ENCODE measurements at places on chromosomes 3 and 15. TPM values are rescaled to one million over a fixed set of nuclear protein-coding genes. Genes with fewer than 3 reads are reported as not detected.

PLSCR2 gene
- total RNA-seq, result not detected

PARP9 gene
- 70.8 TPM for total RNA-seq

C3orf20 gene
- 0.14 TPM for total RNA-seq

DNA sequence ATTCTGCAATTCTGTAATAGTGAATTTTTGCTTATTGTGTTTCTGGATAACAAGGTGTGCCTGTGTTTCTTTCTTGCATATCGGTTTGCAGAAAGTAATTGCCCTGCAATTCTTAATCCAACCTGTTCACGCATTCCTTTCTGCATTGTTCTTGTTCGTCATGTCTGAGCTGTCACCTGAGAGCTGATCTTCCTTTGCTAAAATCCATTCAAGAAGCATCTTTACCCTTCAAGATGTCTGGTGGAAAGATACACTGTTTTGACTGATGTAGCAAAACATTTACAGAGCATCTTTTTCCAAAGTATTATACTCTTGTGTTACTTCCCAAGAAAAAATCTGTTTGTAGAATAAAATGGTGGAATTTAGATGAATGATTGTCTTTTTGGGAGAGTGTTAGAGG, 159.0 kb upstream of the WNT5A start:
- DNase-seq, result no peak
- no peak overlapping the region for H3K27ac ChIP-seq
- no peaks in the 10 kb centered on the region for H3K4me1 ChIP-seq
- H3K36me3 ChIP-seq, result no peaks in the 10 kb centered on the region

DNA sequence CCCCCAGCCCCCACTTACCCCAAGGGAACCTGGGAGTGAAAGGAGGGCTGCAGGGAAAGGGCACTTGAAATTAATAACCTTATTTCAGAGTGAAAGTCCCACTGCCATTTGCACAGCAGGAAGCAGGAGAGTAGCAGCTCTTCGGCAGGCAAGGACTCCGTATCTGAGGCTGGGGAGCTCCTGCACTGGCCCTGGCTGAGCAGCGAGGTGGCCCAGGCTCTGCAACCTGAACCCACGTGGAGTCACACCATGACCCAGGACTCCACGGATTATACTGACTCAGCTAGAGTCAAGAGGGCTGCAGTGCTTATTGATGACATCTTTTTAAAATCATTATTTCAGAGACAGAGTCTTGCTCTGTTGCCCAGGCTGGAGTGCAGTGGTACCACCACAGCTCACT, 214.5 kb downstream of the XXYLT1 start:
- H3K36me3 ChIP-seq, result no peaks in the 10 kb centered on the region
- no peaks in the 10 kb centered on the region for H3K27me3 ChIP-seq
- no peak overlapping the region for H3K4me3 ChIP-seq
- H3K4me1 ChIP-seq, result no peaks in the 10 kb centered on the region
- no peak overlapping the region for H3K27ac ChIP-seq

DNA sequence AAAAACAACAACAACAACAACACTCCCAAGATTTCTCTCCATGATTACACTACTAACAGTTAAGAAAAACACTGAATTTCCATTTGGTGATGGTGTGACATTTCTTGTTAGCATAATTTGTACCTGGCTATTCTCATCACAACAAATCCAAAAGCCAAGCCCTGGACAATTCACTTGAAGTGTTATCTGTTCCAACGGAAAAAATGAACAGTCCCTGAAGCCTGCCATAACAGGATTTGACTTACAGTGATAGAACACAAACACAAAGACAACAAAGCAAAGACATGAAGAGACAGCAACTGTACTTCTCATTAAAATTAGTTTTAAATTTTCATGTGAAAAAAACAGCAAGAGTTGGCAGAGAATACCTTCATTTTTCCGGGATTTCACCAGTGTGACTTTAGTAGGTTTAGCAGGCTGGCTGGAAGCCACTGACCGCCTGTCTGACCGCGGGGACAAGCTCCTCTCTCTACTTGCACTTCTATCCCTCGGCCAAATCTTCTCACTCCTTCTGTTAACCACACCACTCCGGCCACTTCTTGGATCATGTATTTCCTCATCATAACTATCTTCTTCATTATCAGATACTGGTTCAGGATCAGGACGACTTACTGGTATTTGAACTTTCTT, 56.3 kb downstream of the TJP1 start:
- no peak for DNase-seq
- no peak overlapping the region for H3K4me3 ChIP-seq
- H3K27me3 ChIP-seq, result no peaks in the 10 kb centered on the region
- peaks cover 58% of the 10 kb centered on the region for H3K36me3 ChIP-seq

- no peak overlapping the region for H3K27ac ChIP-seq
- peak; percentile 64 for DNase-seq
- H3K27me3 ChIP-seq, result no peaks in the 10 kb centered on the region
- no peaks in the 10 kb centered on the region for H3K36me3 ChIP-seq
- H3K4me1 ChIP-seq, result no peaks in the 10 kb centered on the region
These were observed 296.8 kb downstream of the RORA start for GRCh38 chr15:60932051-60932915.

- H3K27ac ChIP-seq, result no peak overlapping the region
- H3K36me3 ChIP-seq, result no peaks in the 10 kb centered on the region
- no peaks in the 10 kb centered on the region for H3K4me1 ChIP-seq
These were observed 90.6 kb downstream of the CD200R1L start for GRCh38 chr3:112755845-112756613.

DNA sequence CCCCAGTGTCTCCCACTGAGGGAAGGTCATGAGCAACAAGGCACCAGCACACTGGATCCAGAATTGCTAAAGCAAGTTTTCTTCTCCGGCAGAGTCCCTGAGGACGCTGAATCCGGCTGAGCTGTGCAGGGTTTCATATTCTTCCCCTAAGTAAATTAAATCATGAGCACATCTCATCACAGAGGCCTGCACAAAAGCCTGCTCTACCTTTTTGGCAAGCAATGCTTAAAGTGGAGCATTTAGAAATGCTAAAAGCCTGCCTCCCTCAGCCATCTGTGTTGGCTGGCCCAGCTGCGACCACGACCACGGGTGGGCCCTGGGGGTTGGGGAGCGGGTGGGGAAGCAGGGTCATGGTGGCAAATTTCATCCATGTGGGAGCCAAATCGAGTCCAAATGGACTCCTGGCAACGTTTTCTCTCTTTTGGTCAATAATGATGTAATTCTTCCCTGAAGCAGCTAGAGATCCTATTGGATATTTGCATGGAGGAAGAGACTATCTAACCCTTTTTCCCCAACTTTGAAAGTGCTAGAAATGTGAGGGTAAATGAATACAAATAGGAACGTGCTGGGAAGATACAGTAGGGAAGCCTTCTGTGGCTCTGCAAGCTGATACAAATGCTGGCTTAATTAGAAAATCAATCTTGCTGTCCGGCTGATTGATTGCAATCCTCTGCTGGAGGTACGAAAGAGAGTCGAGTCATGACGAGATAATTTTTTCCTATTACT, 532.8 kb upstream of the TBL1XR1 start:
- DNase-seq, result no peak
- H3K4me3 ChIP-seq, result no peak overlapping the region
- H3K4me1 ChIP-seq, result peaks cover 14% of the 10 kb centered on the region
- peak overlapping the region; percentile 4 for H3K27ac ChIP-seq

- H3K27ac ChIP-seq, result no peak overlapping the region
- H3K4me1 ChIP-seq, result peaks cover 4% of the 10 kb centered on the region
- no peak overlapping the region for H3K4me3 ChIP-seq
- H3K27me3 ChIP-seq, result no peaks in the 10 kb centered on the region
These were observed 142.7 kb downstream of the GADL1 start for GRCh38 chr3:30751610-30752299.

- H3K36me3 ChIP-seq, result no peaks in the 10 kb centered on the region
- no peaks in the 10 kb centered on the region for H3K4me1 ChIP-seq
- DNase-seq, result no peak
- H3K4me3 ChIP-seq, result no peak overlapping the region
- H3K27me3 ChIP-seq, result no peaks in the 10 kb centered on the region
These were observed 358.7 kb downstream of the SQOR start for GRCh38 chr15:45993508-45993907.

DNA sequence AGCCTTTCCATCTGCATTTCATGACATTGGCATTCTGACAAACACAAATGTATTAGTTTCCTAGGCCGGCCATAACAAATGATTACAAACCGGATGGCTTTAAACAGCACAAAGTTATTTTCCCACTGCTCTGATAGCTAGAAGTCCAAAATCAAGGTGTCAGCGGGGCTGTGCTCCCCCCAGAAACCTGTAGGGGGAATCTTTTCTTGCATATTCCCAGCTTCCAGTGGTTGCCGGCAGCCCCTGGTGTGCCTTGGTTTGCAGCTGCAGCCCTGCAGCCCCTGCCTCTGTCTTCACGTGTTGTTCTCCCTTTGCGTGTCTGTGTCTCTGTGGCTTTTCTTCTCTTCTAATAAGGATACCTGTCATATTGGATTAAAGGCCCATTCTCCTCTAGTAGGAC, 79.0 kb upstream of the CDV3 start:
- H3K27me3 ChIP-seq, result no peaks in the 10 kb centered on the region
- H3K4me3 ChIP-seq, result no peak overlapping the region
- no peak overlapping the region for H3K27ac ChIP-seq
- no peaks in the 10 kb centered on the region for H3K4me1 ChIP-seq

DNA sequence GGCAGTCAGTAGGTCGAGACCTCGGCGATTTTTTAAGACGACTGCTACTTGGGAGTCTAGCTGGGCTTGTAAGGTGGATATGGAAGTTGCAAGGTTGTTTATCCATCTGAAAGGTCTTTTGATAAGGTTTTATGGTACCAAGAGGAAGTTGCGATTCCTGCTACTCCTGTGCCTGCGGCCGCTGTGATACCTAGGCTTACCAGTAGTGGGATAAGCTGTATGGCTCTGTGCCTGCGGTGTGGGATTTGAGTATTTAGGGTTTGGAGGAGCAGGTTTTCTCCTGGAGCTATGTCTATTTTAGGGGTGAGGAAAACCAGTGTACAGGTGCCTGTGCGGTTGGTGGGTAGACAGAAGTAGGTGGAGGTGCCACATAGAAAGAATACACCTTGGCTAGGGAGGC, 1059.8 kb downstream of the SI start:
- DNase-seq, result no peak
- no peaks in the 10 kb centered on the region for H3K4me1 ChIP-seq
- H3K27ac ChIP-seq, result no peak overlapping the region
- no peak overlapping the region for H3K4me3 ChIP-seq
- H3K27me3 ChIP-seq, result no peaks in the 10 kb centered on the region

- no peak overlapping the region for H3K4me3 ChIP-seq
- peaks cover 11% of the 10 kb centered on the region for H3K4me1 ChIP-seq
- H3K27me3 ChIP-seq, result no peaks in the 10 kb centered on the region
- no peak for DNase-seq
- H3K36me3 ChIP-seq, result no peaks in the 10 kb centered on the region
These were observed 77.5 kb downstream of the CCNL1 start for GRCh38 chr3:157082305-157082982.

- H3K27ac ChIP-seq, result no peak overlapping the region
- H3K4me1 ChIP-seq, result peaks cover 8% of the 10 kb centered on the region
- H3K27me3 ChIP-seq, result no peaks in the 10 kb centered on the region
- no peak overlapping the region for H3K4me3 ChIP-seq
- DNase-seq, result peak; percentile 48
These were observed 1.3 kb downstream of the ELL3 start for GRCh38 chr15:43775411-43775965.

DNA sequence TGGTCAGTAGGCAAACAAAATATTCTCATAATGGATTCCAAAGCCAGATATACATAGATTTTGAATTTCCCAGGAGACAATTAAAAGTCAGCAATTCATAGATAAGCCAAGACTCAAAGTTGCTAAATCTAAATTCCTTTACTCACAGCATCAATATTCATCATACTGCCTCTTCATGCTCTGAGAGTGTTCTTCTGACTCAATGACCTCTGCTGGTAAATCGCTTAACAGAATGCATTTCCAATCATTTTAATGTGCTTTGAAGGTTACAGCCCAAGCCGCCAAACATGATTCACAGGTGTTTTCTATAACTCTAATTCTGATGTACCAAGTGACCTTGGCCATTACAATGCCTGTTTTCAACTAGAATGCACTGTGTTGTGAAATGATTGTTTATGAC, 24.2 kb upstream of the SLC4A7 start:
- no peak overlapping the region for H3K27ac ChIP-seq
- no peak for DNase-seq
- H3K4me3 ChIP-seq, result no peak overlapping the region
- peaks cover 9% of the 10 kb centered on the region for H3K4me1 ChIP-seq

- no peak for DNase-seq
- no peaks in the 10 kb centered on the region for H3K27me3 ChIP-seq
- H3K36me3 ChIP-seq, result no peaks in the 10 kb centered on the region
- H3K27ac ChIP-seq, result no peak overlapping the region
- H3K4me1 ChIP-seq, result peaks cover 3% of the 10 kb centered on the region
These were observed 1.4 kb upstream of the PRKCI start for GRCh38 chr3:170220871-170221270.

DNA sequence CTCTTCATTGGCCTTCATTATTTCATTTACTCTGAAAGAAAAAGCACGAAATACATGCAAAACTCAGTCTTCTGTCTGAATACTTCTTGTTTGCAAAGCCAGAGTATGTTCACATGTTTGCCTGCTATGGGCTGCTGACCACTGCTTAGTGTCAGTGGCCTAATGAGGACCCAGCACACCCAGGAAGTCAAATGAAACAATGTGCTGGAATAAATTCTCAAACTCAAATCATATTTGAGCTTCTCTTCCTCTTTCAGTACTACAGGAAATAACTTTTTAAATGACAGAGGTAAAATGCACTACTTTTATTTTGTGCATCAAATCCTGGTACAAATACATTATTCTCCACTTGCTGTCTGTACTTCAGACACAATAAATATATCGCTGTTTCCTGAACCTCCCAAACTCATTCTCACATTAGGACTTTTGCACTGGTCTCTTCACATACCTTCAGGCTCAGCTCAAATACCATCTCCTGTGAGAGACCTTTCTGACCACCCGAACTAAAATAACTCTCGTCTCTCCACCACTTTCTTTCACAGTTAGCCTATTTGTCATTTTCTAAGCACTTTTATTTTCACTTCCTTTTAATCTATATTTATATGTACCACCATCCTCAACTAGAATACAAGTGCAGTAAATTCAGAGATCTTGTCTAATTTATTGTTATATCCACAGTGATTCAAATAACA, 176.8 kb downstream of the TUSC7 start:
- no peak for DNase-seq
- H3K4me1 ChIP-seq, result no peaks in the 10 kb centered on the region
- H3K4me3 ChIP-seq, result no peak overlapping the region
- no peaks in the 10 kb centered on the region for H3K36me3 ChIP-seq

DNA sequence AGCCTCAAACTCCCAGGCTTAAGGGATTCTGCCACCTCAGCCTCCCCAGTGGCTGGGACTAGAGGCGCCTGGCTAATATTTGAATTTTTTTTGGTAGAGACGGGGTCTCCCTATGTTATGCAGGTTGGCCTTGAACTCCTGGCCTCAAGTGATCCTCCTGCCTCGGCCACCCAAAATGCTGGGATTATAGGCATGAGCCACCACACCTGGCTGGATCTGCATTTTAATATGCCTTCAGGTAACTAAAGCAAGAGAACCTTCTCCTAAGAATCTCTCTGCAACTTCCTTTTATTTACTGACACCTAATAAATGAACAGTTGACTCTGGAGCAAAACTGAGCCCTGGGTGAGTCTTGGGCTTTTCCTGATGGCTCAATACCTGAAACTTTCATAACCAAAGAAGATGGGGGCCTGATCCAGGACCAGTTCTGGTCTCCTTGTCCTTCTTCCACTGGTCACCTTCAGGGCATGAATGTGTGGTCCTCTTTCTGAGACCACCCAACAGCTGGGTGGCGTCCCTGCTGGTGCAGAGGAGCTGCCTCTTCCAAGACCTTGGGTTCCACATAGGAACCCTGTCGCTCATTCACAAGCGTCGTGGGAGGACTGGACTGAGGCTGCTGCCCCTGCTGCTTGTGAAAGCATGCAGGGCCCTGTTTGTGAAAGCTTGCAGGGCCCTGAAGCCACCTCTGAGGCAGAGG, 28.2 kb downstream of the CCR9 start:
- H3K4me3 ChIP-seq, result no peak overlapping the region
- peaks cover 14% of the 10 kb centered on the region for H3K36me3 ChIP-seq
- peaks cover 7% of the 10 kb centered on the region for H3K4me1 ChIP-seq
